T-helper 1 cell (primary cell): ENCODE measurements at places on chromosomes 3 and 15.

- no peak for DNase-seq
Measured at GRCh38 chr15:68464448-68465090, 32.6 kb upstream of the ITGA11 start.

- DNase-seq = no peak
Measured at GRCh38 chr3:108315767-108316301, 19.5 kb downstream of the HHLA2 start.

- DNase-seq = no peak
Measured at GRCh38 chr15:66735909-66736305, 33.9 kb downstream of the SMAD6 start.

DNA sequence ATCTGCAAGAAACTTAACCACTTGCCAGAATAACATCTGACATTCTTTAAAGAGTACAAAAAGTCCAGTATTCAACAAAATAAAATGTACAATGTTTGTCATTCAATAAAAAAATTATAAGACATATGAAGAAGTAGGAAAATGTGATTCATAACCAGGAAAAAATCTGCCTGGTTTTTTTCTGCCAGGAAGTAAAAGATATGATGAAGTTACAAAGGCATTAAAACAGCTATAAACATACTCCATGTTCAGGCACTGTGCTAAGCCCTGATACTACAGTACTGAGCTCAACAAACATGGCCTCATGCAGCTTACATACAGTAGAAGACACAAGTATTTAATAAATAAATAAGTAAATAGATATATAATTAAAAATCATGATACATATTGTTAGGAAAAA lies 178.4 kb upstream of the STT3B start:
- no peak for DNase-seq

DNA sequence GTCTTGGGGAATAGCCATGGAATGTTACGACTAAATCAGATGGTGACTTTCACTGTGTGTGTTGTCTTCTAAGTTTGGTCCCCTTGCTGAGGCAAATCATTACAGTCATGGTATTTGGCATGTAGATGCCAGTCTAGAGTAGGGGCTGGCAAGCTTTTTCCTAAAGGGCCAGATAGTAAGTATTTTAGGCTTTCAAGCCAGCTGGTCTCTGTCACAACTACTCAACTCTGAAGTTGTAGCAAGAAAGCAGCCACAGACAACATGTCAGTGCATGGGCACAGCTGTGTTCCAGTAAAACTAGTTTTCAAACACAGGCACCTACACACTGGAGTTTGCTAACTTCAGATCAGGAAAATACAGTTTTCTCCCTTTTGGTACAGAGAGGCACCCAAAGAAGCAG lies 39.3 kb downstream of the CCR3 start:
- DNase-seq = no peak

- DNase-seq = no peak
Measured at GRCh38 chr15:69535101-69535638, 82.6 kb downstream of the RPLP1 start.

DNA sequence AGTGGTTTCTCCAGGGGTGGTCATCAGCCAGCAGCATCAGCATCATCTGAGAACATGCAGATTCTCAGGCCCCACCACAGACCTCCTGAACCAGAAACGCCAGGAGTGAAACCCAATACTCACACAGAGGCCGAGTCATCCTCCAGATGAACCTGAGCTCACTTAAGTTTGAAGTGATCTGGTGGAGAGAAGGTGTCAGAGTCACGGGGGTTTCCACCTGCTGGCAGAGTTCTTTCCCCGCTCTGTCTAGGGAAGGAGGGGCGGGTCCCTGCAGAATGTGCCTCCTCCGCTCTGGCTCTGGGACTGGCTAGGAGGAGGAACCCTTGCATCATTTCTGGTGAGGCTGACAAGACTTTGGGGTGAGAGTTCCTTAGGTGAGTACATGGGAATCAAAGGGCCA lies 13.3 kb upstream of the KIF23 start:
- no peak for DNase-seq

- no peak for DNase-seq
Measured at GRCh38 chr15:31306426-31307269, 20.0 kb upstream of the KLF13 start.

GRCh38 chr15:100061944-100062343 lies 279.8 kb downstream of the ADAMTS17 start:
- DNase-seq = no peak

GRCh38 chr3:128153156-128154041 lies at the start of gene EEFSEC:
Gene EEFSEC (plus strand): TSS chr3:128153481. CDS start chr3:128153508, 27 bp downstream.
- DNase-seq = peak; percentile 61

- no peak for DNase-seq
Measured at GRCh38 chr3:18295171-18295920, 129.8 kb downstream of the SATB1 start.

- no peak for DNase-seq
Measured at GRCh38 chr3:47283591-47284364, 1.0 kb downstream of the KLHL18 start.

DNA sequence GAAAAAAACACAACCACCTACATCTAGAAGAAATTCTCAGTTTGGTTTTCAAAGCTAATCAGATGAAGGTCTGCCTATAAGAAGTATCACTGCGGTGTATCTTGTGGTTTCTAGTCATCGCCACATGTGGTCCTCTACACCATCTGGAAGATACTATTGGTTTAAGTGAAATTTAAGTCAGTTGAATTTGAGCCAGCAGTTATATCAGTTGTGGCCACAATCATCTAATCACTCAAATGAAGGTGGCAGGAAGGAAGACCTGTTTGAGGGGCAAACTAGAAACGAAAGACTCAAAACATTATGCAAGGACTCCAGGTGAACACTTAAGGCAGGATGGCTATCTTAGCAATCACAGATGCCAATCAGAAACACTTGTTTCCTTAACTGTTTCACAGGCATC lies 48.7 kb downstream of the ETV5 start:
- DNase-seq = no peak

- DNase-seq = no peak
Measured at GRCh38 chr3:61956236-61956635, 394.9 kb downstream of the PTPRG start.

- DNase-seq = no peak
Measured at GRCh38 chr15:34584330-34584668, 848 bp upstream of the GOLGA8B start.

- DNase-seq = no peak
Measured at GRCh38 chr3:137201066-137201465, 243.3 kb downstream of the IL20RB start.

- no peak for DNase-seq
Measured at GRCh38 chr3:159458982-159459381, 529.7 kb upstream of the IL12A start.

GRCh38 chr3:21835264-21835663 lies 84.3 kb upstream of the ZNF385D start:
- DNase-seq = no peak

DNA sequence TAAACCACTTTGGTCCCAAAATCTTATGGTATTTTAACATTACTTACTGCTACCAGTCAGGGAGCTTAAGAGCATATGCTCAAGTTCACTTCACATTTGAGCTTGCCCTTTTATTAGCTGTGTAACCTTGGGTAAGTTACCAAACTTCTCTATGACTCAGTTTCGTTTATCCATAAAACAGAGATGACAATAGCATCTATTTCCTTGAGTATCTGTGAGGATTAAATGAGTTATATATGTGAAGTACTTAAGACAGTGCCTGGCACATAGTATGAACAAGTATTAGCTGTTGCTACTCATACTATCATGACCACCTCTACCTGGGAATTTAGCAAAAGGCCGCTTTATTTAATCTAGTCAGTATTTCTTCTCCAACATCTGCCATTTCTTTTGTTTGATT lies 5.9 kb downstream of the ATOSA start:
- no peak for DNase-seq

GRCh38 chr15:80531796-80532195 lies 127.6 kb downstream of the ARNT2 start:
- DNase-seq = no peak

- DNase-seq = no peak
Measured at GRCh38 chr3:186458306-186459107, 85.7 kb downstream of the CRYGS start.

DNA sequence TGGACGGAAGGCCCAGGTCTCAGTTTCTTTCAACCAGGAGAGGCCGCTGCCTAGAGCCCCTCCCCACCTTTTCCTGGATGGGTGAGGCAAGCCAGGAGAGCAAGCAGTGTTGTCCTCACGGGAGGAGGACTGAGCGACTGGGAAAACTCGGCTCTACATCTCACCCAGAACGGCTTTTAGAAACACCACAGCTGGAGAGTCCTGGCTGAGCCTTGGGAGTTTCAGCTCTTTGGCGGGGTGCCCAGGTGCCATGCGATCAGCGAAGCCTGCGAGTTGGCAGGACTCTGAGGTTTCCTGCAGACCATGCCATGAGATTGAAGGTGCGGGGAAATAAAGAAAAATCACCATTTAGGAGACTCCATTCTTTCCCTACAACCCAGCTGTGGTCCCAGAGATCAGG lies 26.0 kb downstream of the PPCDC start:
- DNase-seq = no peak

DNA sequence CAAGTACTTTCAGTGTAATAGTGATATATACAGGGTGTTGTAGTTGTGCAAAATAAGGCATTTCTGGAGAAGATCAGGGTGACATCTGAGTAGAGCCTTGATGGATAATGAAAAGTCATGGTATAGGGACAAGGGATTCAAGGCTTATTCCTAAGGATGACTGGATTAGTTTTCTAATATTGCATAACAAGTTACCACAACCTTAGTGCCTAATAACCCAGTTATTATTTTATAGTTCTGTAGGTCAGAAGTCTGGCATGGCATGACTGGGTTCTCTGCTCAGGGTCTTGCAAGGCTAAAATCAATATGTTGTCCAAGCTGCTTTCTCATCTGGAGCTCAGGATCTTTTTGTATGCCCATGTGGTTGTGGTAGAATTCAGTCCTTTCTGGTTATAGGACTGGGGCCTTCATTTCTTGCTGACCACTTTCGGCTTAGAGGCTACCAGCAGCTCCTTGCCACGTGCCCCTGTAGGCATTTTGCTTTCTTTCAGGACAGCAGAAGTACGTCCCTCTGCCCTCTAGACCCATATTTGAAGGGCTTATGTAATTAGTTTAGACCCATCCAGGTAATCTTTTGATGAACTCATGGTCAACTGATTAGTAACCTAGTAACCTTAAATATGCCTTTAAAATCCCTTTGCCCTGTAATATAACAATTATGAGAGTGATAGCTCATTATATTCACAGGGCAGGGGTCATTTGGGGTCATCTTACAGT lies 73.2 kb upstream of the LRRFIP2 start:
- no peak for DNase-seq

DNA sequence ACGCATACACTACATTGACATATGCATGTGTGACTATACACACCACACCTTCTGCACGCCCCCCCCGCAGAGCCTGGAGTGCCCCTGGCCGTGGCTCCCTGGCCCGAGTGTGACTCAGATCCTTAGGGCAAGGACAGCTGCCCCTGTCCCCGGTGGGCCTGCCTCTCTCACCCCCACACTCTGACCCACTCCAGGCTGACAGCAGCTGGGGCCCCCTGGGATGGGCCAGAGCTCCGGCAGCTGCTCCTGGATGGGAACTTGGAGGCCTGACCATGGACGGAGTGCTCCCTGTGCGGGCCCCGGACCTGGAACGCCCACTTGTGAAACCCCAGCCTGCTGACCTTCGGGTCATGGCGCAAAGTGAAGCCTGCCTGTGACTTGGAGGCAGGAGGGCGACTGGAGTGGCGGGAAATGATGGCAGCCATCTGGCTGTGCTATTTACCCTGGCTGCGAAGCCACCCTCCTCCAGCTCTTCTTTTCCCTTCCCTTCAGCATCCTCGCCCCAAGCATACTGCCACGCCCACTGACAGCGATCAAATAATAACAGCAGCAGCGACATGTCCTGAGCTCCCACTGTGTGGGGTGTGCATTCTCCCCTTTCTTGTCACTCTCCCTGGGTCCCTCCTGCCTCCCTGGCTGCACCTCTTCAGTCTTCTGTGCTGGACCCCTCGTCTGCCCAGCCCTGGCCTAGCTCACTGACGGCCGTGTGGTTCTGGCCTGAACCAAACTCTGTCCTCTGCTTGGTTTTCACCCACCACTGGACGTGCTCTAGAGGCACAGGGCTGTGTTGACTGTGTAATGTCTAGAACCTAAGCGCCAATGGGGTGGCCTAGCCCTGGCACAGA lies 90.7 kb upstream of the MEF2A start:
- no peak for DNase-seq

- no peak for DNase-seq
Measured at GRCh38 chr15:36117296-36117787, 462.1 kb upstream of the CDIN1 start.

DNA sequence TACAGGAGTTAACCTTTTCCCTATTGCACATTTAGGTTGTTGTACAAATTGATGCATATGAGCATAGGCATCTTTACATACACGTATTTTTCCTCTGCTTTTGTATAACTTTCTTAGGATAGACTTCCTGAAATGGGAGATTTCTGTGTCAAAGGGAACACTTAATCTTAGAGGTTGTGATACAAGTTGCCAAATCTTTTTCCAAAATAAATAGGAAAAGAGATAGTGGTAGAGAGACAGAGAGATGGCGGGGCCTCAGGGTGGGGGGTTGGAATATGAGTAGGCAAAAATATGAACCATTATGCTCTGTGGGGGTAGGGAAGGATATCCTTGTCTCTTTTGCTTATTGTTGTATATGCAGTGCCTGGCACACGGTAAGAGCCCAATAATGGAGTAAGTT lies 70.7 kb upstream of the UBE2E1 start:
- no peak for DNase-seq

GRCh38 chr3:126118591-126118990 lies 34.7 kb upstream of the SLC41A3 start:
- DNase-seq = no peak

DNA sequence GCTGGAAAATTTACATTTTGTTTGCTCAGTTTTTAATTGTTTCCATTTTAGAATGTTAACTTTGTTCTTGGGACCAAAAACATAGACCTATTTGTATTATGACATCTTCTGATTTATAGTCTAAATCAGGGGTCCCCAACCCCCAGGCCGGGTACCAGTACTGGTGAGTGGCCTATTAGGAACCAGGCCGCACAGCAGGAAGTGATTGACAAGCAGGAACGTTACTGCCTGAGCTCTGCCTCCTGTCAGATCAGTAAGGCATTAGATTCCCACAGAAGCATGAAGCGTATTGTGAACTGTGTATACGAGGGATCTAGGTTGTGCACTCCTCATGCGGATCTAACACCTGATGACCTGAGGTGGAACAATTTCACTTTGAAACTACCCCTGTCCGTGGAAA lies 51.9 kb downstream of the GHSR start:
- no peak for DNase-seq

DNA sequence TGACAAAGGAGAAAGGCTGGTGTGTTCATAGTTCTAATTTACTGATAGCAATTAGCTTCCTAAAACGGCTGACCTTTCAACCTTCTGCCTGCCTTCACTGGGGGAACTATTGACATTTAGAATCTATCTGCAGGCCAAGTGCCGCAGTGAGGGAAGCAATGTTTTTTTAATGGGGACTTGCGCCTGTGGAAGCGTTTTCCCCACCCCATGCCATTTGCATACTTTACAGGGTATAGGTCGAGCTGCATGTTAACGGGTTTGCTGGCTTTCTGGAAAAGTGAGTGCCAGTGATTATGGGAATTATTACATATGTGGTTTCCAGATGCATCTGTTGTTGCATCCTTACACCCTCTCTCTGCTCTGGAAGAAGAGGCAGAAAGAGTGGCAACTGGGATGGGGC lies 180.1 kb downstream of the RAB11A start:
- no peak for DNase-seq
